Activated T-cell treated with anti-CD3 and anti-CD28 coated beads for 4 hours (primary cell): ENCODE measurements at places on chromosomes 7 and 10.

- DNase-seq: no peak
Observed at GRCh38 chr7:50331564-50332208, 27.2 kb downstream of the IKZF1 start.

DNA sequence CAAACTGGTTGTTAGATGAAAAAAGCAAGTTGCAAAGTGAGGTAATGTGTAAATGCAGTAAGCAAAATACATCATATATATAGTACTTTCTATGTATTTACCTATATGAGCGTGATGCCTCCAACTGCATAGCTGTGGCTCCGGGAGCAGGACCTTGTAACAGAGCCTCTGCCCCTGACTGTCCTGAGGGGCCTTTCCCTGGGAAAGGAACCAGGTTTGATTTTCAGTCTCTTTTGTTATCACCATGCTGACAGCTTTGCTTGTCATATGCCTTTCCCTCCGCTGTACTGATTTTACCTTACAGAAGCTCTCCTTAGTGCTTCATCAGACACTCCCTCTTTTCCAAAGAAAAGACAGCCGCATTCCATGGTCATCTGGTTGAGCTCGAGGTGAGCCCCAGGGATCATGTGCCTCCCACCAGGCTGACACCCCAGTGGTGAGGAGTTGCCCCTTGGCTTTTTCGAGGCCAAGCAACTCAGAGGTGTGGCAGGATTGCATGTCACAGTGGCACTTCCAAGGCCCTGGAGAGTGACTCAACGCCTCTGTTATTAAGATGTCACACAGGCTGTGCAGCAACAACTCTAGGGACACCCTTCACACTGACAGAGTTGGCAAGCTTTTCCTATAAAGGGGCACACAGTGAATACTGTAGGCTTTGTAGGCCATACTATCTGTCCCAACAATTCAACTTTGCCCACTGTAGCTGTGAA is 78.9 kb downstream of the ALOX5 start:
- DNase-seq: no peak

DNA sequence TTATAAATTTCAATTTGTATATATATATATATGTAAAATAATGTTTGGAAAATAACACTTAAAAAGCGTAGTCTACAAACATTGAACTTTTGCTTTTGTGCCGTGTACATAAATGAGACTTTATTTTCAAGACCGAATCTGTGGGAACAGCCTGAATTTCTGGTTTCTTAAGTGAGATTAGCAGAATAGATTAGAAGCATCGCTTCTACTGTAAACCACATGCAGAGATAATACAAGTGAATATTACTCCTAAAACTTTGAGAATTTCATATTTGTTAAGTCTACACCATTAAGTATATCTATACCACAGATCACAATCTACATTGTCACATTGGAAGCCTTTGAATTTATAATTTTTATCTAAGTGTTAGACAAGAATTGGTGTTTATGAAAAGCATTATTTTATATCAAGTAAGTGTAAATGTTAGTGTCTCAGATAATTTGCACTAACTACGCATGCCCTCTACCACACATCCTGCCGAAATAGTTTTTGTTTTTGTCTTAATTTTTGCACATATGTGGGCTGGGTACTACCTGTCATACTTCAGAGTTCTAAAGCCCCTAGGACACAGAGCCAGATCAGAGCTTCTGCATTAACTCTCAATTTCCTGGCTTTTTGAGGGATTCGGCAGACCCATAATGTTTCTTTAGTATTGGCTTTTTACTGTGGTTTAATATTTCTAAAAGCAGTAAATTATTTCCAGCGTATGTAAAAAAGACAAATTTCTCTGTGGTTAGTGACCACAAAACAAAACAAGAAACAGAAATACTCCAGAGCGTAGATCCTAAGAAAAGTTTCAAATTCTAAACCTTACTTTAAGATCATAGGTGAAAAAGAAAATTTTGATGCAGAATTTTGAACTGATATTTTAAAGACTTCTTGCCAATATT is 20.0 kb downstream of the TWIST1 start:
- no peak for DNase-seq

DNA sequence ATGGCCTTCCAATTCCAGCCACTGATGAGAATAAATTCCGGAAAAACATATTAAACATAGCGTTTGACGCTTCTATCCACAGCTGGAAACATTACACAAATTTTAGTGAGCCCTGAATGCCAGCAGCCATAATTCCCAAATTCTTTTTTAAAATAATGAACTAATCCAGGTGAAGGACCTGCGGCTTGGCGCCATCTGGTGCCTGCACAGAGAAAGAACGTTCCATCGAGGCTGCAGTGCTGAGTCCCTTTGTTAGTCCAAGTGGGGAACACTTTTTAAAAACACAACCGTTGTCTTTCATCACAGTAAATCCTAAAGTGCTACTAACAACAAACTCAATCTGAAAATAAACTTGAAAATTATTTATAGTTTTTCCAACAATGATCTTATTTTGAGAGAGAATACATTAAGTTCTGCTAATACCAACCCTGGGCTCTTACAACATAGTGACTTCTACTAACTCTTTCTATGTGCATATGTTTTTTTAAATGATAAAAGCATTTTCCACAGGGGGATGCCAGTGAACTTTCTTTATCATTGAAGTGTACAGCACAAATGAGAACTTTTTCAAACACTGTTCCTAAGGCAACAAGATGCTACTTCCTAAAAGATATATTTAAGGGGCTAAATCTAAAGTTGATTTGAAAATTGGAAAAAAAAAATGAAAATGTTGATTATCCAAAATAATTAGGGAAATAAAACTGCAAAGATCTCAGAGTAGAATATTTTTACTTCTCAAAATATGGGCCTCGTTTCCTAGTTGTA is 166.9 kb upstream of the RNF32 start:
- DNase-seq: no peak

GRCh38 chr10:20281579-20281978 is 465.3 kb downstream of the PLXDC2 start:
- no peak for DNase-seq

- no peak for DNase-seq
Observed at GRCh38 chr7:115007751-115008150, 85.9 kb downstream of the MDFIC start.

GRCh38 chr10:104935656-104936055 is 294.6 kb downstream of the SORCS3 start:
- DNase-seq: no peak

DNA sequence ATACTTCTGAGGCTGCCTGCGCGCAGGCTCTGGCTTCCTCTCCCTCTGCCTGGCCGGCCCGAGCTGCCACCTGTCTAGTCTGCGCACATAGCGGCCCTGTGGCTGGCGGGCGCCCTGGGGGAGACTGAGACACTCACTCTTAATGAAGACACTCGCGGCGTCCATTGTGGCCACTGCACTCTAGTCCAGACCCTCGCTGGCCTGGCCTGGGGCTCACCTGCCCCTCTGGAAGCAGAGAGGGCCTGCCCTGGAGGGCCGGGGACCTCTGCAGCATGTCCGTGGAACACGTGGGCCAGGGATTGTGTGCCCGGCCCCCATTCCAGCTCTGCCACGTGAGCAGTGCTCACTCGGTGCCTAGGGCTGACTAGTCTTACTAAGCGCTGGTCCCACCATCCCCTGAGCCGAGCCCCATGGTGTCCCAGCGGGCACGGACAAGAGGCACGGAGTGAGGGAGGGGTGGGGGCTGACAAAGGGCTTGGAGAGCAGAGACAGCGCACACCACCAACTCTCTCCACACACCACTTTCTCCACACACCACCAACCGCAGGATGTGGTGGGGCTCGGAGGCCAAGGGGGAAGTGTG is 149.3 kb downstream of the ELFN1 start:
- DNase-seq: no peak

GRCh38 chr7:106766551-106766950 is 98.5 kb upstream of the PIK3CG start:
- no peak for DNase-seq

GRCh38 chr10:30170814-30171213 is 111.4 kb upstream of the JCAD start:
- DNase-seq: no peak

- no peak for DNase-seq
Observed at GRCh38 chr7:1647961-1648672, 22.0 kb upstream of the ELFN1 start.

DNA sequence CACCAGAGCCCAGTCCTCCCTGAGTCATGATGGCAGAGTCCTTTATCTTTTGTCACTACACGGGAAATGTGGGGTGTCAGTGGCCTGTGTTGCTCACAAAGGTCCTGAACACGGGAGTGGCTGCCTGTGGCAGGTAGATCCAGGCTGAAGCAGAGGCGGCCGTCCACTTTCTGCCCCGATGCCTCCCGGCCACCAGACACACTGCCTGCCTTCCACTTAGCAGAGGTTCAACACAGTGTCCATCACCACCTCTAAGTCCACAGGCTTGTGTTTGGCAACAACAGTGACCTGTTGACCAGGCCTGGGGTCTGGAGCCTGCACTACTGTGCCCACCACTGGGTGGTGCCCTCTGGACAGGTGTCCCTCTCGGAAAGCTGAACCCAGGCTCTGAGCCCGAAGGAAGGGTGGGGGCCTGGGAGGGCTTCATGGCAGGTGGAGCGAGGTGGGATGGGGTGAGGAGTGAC is 49.9 kb upstream of the CAMK2B start:
- no peak for DNase-seq

GRCh38 chr7:152677808-152678670 is 2.1 kb upstream of the XRCC2 start:
- DNase-seq: no peak

DNA sequence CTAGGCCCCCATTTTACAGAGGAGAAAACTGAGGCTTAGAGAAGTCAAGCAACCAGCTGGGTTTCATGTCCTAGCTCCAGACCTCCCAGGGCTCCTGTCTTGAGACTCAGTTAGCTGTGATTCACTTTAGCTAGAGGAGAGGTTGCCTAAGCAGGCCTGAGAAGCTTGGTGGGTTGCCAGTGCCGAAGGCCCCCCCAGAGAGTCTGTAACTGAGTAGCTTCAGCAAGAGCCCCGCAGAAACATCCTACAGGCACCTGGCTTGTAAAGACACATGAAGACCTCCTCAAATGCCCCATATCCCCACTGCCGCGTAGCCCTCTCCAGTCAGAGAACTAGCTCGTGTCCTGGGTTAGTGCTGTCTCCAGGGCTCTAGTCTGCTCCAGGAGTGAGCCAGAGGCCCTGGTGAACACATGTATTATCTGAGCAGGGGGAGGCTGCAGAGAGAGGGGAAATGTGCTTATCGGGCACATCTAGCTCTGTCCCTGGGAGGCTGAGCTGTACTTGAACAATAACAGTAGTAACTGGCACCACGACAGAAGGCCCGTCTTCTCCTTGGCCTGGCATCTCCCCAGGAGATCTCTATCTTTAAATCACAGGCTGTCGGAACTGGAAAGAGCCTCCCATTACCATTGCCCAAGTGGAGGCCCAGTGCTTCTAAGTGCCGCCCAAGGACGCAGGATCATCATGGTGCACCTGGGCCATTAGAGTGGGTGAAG is 28.9 kb downstream of the UNC5B start:
- DNase-seq: no peak

GRCh38 chr10:130394832-130395231 is 258.6 kb downstream of the GLRX3 start:
- DNase-seq: no peak

- no peak for DNase-seq
Observed at GRCh38 chr7:35820858-35821257, 20.0 kb downstream of the SEPTIN7 start.

GRCh38 chr10:36221101-36221500 is 579.0 kb upstream of the FZD8 start:
- no peak for DNase-seq

- no peak for DNase-seq
Observed at GRCh38 chr7:100789055-100789454, 38.3 kb downstream of the EPHB4 start.

- DNase-seq: peak; percentile 76
Observed at GRCh38 chr7:141012044-141012685, 2.6 kb downstream of the MRPS33 start.

GRCh38 chr10:18719811-18720210 is 60.6 kb downstream of the ARL5B start:
- no peak for DNase-seq

DNA sequence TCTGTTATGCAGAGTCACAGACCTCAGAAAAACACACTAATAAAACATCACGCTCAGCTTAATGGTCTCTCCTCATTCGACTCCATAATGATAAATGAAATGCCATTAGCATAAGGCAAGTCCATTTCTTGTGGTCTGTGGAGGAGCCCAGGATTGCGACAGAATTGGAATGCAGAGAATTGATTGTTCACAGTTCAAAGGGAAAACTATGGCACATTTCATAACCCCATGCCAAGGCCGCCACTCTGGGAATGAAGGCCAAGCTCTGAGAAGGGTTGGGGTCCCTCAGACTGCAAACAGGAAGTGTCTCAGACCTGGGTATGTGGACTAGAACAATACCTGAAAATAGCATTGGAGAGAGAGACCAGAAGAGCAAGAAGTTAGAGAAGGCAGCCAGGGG is 398.9 kb downstream of the ADRA2A start:
- no peak for DNase-seq

DNA sequence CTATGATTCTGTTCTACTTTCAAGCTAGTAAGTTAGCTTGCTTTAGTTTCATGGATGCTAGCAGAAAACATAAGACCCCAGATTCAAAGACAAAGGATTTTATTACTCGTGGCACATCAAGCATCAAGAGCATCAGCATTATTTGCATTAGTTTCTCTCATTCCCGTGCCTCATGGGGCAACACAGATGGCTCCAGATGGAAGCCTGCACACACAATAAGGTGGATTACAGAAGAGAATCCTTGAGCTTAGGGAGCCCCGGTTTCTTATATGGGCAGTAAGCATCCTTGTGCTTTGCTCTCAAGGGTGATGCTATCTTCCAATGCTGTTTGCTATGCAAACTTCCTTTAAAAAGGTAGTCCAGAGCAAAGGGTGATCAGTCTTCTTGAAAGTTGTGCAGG is 10.7 kb upstream of the CAPZA2 start:
- no peak for DNase-seq

DNA sequence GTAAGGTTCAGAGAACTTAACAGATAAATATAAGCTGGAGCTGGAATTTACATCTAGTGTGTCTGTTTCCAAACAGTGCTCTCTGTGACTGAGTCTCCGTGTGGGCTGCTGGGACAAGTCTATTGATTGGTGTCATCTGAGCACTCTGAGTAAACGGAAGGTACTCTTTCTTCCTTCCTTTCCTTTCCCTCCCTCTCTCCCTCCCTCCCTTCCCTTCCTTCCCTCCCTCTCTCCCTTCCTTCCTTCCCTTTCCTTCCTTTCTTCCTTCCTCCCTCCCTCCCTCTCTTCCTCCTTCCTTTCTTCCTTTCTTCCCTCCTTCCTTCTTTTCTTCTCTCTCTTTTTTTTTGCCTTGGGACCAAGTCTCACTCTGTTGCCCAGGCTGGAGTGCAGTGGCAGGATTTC is 61.8 kb downstream of the ANKRD61 start:
- DNase-seq: no peak

DNA sequence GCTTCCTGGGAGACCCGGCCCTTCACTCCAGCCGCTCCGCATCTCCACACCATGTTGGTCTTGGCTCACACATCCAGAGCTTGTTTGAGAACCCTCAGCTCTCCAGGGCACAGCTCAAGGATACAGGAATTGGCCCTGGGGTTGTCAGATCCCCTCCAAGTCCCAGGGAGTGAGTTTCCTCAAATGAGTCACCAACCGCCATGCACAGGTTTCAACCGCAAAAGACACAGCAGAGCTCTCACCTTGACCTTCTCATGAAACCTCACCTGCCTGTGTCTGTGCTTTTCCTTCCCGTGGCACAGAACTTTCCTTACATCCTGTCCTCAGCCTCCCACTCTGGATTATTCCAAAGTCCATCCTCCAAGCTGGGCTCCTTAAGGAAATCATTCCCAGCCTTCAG is 20.6 kb downstream of the AZGP1 start:
- no peak for DNase-seq

- no peak for DNase-seq
Observed at GRCh38 chr10:18616337-18616736, 35.0 kb downstream of the NSUN6 start.

GRCh38 chr7:101559586-101559985 is 69.5 kb downstream of the MYL10 start:
- DNase-seq: no peak
